Kidney (tissue), 22 donors: ENCODE measurements at places on chromosomes 6 and 20.
A peak's percentile ranks its signal among the peaks of the same experiment; 100 is the strongest.

- DNase-seq, result no peak
Measured at GRCh38 chr20:52864916-52865605, 107.1 kb upstream of the TSHZ2 start.

DNA sequence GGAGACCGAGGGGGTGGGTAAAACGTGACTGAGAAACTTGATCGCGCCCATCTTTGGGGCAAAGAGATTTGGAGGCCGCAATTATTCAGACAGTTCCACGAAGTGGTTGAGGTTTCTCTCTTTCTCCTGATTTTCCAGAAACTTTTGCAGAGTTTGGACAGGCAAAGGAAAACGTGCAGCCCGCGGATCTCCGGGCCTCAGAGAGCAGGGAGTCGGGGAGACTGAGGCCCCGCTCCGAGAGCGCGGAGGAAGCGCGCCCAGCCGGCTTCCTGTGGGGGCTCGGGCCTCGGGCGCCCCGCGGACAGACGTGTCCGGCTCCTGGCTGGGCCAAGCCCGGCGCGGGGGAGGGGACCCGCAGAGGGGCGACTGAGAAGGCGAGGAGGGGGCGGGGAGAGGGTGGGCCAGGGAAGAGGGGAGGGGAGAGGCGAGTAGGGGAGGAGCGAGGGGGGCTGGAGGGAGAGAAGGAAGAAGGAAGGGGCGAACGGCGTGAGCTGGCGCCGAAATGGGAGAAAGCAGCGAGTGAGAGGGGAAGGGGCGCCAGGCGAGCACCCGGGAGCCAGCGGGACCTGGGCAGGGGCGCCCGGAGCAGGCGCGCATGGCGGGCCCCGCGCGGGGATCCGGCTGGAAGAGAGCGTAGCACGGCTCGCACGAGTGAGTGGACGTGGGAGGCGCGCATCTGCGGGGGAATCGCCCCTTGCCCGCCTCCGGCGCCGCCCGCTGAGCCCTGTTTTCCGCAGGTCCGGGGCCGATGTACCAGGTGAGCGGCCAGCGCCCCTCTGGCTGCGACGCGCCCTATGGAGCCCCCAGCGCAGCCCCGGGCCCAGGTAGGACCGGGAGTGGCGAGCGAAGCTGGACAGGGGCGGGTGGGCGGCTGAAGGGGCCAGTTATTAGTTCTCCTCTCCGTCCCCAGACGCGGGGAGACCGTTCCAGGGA, at the start of gene MDFI:
MDFI (plus strand) TSS at position 467 of the 933 bp plus-strand sequence; CDS start at position 749, 282 bp downstream.
- peak; percentile 81 for DNase-seq

DNA sequence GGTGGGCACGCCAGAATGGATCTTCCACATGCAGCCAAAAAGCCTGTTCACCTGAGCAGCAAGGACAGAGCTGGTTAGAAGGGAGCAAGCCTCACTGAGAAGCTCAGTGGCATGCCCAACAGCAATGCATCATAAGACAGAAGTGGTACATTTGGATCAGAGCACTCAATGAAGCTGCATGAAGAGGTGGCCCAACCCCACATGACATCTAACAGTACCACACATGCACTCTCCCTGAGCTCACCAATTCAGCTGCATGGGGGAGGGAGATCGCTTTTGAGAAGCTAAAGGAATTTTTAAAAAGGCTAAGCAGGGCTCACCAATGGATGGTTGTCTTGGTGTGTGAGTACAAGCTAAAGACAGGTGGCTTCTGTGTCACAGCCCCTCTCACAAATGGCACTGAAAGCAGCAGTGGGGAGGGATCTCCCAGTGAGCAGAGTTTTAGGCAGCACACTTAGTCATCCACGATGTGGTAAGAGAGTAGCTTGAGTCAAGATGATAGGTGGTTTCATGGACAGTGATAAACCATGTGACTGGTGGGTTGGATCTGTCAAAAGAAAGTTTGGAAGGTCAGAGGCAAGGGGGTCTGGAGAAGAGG, 166.6 kb upstream of the TAB2 start:
- DNase-seq, result no peak

GRCh38 chr6:158565482-158566040, 5.7 kb downstream of the TMEM181 start:
- no peak for DNase-seq

DNA sequence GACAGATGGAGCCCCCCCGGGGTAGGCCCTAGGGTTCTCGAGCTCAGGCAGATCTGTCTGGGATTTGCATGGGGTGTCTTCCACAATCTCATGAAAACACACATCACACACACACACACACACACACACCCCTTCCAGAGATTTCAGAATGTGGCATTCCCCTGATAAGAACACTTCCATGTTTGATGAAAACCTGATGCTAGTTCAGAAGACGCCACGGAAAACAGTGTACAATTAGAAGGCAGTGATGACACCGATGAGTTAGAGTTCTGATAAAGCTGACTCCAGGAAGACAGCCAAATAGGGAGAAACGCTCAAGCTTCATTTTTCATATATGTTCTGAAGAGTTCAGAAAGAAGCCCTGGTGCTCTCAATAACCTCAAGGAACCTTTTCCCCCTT, 438.7 kb upstream of the JARID2 start:
- DNase-seq, result no peak

GRCh38 chr6:33118525-33119123, 42.8 kb downstream of the HLA-DPB1 start:
- DNase-seq, result peak; percentile 69

DNA sequence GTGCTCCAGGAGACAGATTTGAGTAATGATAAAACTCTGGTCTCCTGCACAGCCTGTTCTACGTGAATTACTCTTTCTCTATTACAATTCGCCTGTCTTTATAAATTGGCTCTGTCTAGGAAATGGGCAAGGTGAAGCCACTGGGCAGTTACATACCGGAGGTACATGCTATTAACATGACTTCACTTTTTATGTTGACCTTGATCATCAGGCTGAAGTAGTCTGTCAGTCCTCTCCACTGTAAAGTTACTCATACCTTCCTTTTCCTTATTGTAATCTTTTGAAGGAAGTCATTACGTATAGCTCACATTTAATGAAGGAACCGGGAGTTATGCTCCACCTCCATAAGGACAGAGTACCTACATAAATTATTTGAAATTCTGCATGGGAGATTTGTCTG, 19.9 kb upstream of the KHDC1 start:
- DNase-seq, result no peak

- DNase-seq, result no peak
Measured at GRCh38 chr6:89204096-89204495, 13.1 kb downstream of the GABRR1 start.

DNA sequence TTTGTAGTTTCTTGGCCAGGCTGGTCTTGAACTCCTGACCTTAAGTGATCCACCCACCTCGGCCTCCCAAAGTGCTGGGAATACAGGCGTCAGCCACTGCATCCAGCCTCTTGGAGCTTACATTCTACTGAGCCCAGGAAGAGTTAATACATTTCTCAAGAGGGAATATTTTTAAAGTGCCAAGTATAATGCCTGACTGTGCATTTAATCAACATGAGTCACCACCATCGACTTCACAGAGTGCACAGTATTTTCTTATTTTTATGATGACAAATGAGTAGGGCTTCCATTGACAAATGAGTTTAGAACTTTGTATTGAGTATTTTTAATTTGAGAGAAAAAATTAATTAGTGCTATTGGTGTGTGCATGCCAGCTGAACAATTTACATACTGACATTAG, 72.2 kb downstream of the SASH1 start:
- no peak for DNase-seq

GRCh38 chr6:122673343-122673961, 63.2 kb downstream of the PKIB start:
- no peak for DNase-seq

GRCh38 chr6:161228096-161228495, 45.8 kb downstream of the AGPAT4 start:
- DNase-seq, result no peak

DNA sequence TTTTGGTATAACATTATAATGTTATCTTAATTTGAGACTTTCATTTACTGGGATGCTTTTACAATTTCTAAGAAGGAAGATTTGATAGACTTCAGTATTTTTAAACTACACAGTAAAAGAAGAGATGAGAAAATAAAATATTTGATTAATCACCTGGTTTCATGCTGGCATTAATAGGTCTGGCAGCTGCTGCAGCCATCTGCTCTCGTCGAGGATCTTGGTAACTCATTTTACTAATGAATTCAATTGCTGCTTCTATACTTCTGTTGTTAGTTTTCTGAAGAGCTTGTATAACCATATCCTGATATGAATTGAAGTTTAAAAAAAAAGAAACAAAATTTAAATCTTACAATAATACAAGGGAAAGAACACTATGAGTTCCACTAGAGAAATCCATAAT, 23.0 kb downstream of the LATS1 start:
- DNase-seq, result no peak

GRCh38 chr20:16707674-16708073, 22.2 kb upstream of the SNRPB2 start:
- DNase-seq, result no peak

- DNase-seq, result no peak
Measured at GRCh38 chr6:30060606-30061091, 416 bp upstream of the POLR1H start.

GRCh38 chr20:7257099-7257498, 489.6 kb downstream of the BMP2 start:
- DNase-seq, result no peak

GRCh38 chr6:168385037-168385759, 55.8 kb upstream of the SMOC2 start:
- no peak for DNase-seq

DNA sequence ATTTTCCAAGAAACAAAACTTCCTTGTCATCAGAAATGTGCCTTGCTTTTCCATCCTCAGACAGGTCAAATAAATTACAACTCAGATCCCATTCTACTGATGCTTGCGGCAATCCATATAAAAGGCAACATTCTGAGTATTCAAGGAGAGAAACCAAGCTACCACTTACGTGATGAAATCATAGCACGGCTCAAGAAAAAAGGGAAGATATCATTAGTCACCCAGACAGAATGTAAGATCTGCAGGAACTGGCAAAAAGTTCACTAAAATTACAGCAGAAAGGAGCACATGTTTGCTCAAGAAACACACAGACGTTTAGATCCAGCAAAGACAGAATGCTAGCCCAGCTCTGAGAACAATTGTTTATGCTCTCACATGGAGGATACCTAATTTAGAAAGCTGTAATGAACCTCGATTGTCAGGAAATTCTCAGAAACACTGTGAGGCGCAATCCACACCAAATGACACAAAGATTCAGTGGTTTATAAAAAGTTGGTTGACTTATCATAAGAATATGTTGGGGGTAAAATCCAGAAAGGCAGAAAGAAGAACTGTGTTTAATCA, 304.2 kb downstream of the ADGRG6 start:
- no peak for DNase-seq

DNA sequence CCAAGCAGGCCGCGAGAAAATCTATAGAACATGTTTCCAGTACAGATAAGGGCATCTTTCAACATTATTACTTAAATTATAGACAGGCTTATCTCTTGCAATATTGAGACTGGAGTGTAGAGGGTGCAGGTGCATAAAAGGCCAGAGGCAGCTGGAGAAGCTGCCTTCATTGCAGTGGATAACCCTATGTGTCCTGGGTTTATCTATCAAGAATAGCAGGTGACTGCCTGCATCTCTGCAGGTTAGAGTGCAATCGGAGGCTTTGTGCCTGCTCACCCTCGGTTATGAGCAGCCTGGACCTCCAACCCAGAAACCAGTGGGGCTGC, 28.7 kb upstream of the ECI2 start:
- no peak for DNase-seq

DNA sequence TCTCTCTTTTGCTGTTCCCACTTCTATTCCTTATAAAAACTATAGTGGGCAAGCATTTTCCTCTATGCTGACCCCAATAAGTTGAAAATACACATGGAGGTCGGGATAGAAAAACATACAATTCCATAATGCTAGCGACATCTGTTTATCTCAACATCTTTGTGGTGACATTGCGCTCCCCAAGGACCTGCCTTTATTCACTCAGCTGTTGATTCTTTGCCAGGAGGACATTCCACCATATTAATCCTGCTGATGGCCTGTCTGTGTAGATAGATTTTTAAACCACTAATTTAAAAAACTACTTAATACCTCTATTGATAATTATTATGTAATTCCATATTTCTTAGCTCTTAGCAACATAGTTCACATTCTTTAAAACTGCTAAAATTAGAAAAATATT, 555.3 kb upstream of the MAP3K7 start:
- no peak for DNase-seq

GRCh38 chr6:166573511-166574216, 12.8 kb downstream of the RAMACL start:
- no peak for DNase-seq

GRCh38 chr20:56572172-56572571, 39.1 kb downstream of the FAM209B start:
- no peak for DNase-seq

DNA sequence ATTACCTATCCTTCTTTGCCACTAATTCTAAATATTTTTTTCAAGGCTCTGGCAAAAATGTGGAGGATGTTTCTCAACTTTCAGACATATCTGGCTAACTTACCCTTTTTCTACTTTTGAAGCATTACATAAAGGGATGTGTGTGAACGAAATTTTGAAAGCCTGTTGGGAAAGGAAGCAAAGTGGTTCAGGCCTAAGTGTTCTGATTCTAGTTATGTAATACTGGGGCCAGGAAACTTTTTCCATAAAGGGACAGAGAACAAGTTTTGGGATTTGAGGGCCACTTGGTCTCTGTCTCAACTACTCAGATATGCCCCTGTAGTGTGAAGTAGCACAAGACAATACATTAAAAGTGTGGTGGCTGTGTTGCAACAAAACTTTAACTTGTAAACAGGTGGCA, 721.8 kb downstream of the PHF3 start:
- DNase-seq, result no peak

GRCh38 chr6:116355796-116356195, 15.0 kb upstream of the DSE start:
- no peak for DNase-seq

- DNase-seq, result no peak
Measured at GRCh38 chr6:35181933-35182612, 31.7 kb upstream of the SCUBE3 start.

DNA sequence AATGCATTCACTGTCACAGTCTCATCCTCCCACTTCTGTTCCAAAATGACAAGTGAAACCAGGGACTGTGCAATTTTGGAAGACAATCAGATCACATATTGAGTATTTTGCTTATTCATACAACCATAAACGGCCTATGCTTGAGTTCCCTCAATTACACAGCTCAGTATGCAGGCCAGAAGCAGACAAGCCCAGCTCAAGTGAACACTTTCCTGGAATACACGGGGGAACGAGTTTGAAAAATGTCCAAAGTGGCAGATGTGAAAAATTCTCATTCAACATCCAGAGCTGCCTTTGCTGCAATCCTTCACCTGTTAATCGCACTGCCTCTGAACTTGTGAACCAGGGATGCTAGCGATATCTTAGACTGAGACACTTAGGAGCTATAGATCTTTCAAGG, 190.2 kb downstream of the COL9A1 start:
- DNase-seq, result no peak
